ENCODE measurements at places on chromosomes 7 and 10.

DNA sequence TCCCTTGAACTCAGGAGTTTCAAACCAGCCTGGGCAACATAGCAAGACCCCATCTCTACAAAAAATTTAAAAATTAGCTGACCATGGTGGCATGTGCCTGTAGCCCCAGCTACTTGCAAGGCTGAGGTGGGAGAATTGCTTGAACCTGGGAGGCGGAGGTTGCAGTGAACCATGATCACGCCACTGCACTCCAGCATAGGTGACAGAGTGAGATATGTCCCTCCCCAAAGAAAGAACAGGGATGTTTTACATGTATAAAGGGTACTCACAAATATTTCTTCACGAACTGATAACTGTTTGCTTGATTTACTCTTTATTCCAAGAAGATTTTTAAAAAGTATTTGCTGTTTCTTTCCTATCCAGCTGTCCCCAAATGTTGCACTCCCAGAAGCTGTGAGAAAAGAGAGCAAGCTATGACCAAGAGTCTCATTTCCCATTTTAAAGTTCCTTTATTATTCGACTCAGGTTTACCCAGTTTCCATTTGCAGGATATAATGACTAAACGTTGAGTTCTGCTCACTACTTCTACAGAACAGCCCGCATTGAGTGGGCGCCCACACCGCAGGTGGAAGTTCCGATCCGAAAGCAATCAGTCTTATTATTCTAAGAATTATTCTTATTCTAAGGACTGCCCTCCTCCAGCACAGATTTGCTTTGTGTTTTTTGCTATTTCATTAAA lies 90.7 kb downstream of the APBB1IP start:
- DNase-seq, result no peak

DNA sequence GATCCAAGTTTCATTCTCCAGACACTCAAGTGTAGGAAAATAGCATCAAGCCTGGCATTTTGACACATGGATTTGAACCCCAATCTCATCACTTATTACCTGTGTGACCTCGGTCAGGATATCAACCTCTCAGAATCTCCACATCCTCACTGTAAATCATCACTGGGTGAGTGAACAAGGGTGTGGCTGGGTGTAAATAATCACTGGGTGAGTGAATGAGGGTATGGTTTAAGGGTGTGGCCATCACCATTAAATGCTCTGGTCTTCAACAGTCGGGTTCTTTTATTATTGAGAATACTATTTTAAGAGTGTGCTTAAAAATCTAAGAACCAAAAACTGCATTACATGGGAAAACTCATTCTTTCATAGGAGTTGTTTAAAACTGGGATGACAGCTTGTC lies 200.1 kb downstream of the DOCK4 start:
- no peak for DNase-seq

DNA sequence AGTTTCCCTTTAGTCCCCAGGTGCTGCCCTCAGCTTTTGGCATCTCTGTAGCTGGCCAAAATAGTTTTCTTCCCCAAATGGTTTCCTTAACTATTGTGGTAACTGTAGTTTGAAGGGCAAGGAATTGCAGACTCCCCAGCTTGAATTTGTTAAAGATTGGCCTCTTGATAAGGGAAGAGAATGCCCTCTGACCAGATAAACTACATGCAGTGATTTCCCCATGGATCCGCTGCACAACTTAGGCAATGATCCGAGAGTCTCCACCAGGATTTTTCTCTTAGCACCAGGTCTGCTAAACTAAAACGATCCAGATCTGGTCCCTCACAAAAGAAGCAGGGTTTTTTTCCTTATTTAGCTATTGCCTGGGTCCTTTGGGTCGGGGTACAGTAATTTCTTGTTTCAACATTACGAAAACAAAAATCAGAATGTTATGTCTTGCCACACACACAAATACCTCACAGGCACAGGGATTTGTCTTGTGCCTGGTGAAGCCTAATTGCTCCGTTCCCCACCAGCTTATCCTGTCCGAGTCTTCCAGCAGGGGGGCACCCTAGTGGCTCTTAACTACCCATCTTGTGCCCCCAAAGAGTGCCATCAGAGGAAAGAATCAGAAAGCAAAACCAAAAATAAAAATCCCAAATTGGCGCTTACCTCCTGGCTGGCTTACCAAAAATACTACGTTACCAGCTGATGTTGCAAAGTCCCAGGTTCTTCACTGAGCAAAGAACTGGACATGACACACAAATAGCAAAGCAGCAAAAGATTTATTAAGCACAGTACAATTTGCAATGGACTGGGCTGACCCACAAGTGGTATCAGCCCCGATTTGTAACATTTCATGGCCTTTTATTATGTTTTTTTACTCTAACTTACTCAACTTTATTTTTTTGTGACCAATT lies 16.4 kb upstream of the STEAP2 start:
- DNase-seq, result no peak

DNA sequence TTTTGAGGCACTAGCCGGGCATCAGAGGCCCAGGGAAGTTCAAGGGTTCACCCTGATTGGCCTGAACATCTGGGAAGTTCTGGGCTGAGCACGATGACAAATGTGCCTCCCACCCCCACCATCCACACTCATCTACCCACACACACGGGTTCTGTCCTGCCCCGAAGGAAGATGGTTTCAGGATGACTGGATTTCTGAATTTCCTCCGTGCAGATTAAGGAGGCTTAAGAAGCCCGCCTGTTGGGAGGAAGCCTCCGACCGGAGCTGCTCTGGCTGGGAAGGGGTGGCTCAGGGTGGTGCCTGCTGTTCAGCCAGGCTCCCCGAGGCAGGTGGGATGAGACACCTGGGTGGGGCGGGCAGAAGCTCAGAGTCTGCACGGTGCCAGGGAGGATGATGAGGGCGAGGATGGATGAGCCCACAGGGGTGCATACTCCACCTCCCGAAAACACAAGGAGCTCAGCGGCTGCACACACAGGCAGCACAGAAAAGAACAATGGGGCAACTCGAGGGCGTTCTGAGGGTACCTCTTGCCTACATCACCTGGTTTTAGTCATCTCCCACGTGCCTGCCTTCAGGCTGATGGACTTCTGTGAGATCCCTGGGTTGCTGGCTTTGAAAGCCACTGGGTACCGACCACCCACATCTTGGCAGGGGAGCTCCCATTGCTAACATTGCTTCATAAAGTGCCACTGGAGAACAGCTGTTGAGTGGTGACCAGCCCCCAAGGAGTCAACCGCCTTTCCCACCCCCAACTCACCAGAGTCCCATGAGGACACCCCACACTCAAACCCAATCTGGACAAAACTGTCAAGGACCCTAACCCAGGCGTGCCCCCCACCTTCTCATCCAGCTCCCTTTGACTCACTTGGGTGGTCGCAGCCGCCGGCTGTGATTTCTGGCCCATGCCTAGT lies 41.2 kb downstream of the CALML3 start:
- DNase-seq, result no peak

- no peak for DNase-seq
Measured at GRCh38 chr10:132692311-132692710, 93.6 kb downstream of the NKX6-2 start.
